ENCODE measurements at places on chromosomes 5 and 9. TPM values are rescaled to one million over a fixed set of nuclear protein-coding genes. Genes with fewer than 3 reads are reported as not detected.
A peak's percentile ranks its signal among the peaks of the same experiment; 100 is the strongest.

- no peak for DNase-seq
Measured at GRCh38 chr9:7154003-7154619, 396.3 kb downstream of the KDM4C start.

- no peak for DNase-seq
Measured at GRCh38 chr5:40441733-40442132, 238.0 kb upstream of the PTGER4 start.

DNA sequence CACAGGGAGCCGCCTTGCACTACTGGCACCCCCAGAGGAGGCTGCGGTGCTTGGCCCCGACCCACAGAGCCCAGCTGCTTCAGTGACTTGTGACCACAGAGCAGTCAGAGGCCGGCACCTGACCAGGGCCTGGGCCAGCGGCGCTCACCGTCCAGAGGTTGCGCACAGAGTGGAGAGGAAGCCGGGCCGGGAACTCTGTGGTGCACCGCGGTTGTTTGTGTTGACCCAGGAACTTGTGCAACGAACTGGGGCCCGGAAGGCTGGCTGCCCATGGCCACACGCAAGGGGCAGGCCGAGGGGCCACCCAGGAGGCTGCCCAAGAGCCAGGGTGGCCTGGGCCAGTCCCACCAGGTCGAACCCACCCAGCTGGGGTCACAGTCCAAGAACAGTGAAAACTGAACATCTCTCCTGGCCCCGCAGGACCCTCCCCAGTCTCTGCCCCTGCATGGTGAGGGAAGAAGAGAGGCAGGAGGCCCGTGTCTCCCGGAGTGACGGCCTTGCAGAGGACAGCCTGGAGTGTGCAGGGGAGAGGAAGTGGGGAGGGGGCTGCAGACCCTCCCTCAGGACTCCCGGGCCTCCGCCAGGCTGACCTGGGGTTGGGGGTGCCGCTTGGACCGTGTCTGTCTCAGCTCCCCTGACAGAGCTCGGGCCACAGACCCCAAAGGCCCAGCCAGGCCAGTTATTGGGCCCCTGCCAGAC is 42.8 kb upstream of the EGFL7 start:
- peak; percentile 65 for DNase-seq

- no peak for DNase-seq
Measured at GRCh38 chr5:116409591-116410296, 164.9 kb downstream of the SEMA6A start.

Gene TMEM174
- not detected for total RNA-seq
